NCI-H1092 treated with DMSO at 0.1 percent for 48 hours (cell line): ENCODE measurements at places on chromosomes 5 and 9.

DNA sequence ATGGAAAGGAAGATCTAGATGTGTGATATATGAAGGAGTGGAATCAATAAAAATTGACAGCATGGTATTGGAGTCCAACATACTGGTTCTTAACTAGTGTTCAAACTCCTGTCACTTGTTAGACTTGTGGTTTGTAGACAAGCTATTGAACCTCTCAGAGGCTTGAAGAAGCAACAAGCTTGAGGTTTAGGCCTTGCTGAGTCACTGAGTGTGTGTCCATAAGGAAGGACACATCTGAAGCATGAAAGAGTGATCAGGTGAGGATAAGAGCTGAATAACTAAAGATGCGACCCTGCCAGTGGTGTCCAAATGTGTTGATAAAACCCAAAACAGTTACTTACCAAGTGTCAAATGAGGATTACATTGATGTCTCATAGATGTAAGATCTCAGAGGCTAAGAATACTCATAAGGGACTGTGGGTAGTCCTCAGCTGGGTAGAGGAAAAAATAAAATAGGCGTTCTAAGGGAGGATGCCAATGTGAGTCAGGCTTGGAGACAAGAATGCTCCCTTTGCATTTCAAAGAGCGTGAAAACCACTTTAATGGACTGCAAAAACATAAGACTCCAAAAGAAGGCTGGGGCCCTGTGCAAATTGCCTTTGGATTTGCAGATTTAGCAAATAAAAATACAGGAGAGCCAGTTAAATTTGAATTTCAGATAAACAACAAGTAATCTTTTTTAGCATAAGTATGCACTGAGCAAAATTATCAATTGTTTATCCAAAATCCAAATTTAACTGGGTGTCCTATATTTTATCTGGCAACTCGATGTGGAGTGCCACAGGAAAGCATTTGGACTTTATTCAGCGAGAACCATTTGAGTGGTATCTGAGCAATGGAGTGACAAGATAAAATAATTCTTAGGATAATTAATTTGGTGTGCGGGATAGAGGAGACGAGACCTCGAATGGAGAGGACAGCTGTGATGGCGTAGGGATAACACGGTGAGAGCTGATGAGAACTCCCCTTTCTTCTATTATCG, 757.3 kb upstream of the WWC1 start:
- no peak for DNase-seq

- DNase-seq = no peak
Observed at GRCh38 chr9:108668191-108668937, 187.4 kb downstream of the ACTL7B start.

DNA sequence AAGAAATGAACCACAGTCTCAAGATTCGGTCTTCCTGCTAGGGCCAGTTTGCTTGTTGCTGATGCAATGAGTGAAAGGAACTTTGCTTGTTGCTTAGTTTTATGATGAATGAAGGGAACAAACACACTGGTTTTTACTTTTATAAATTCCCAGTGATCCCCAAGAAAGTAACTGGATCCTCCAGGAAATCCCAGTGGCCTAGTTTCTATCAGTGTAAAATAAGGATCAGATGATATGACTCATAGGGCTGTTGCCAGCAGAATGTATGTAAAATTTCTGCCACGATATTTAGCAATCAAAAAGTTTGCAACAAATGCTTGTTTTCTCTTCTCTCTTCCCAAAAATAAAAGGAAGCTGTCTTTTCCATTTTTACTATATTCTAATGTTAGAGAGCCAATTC, 160.1 kb upstream of the CDKN2B start:
- DNase-seq = no peak

GRCh38 chr9:7320841-7321240, 478.7 kb downstream of the DMAC1 start:
- DNase-seq = no peak

DNA sequence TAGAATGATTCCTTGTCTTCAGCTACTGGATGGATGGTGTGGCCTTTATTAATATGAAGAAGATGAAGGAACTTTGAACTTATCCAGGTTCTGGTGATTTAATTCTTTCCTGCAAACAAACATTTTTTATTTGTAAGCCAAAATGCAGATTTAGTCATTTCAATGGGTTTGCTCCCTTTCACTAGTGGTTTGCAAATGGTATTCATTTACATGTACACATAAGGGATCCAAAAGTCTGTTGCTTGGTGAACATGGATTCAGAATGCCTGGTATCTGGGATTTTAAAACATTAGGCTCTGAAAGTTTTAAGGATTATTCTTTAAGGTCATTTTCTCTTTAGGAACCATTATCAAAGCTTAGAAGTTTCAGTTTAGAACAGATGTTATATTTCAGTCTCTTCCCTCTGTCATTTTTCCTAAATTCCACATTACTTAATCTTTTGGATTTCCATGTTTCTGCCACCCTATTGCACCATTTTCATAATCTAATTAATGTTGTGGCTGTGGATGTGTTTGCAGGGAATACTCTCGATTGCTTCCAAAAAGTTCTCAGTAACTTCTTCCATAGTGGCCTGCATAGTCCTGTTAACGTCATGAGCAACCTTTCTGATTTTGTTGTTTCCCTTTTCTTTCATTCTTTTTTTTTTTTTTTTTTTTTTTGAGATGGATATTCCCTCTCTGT, 10.1 kb downstream of the TTC1 start:
- DNase-seq = no peak

DNA sequence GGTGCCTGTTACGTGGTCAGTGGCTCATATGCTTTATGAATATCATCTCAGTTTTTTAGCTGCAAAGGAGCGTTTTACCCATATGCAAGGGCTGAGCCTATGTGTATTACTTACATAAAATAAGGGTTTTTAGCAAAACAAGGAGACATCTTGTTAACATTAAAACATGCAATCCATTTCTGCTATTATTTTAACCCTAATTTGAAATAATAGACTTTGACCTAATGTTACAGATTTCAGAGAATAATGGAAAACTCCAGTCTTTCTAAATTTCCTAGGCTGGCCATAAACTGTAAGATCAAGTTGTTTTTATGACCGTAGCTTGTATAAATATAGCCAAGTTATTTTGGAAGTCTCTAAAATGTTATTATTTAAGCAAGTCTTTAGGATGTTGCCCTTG, 121.1 kb upstream of the SEMA6A start:
- DNase-seq = no peak

DNA sequence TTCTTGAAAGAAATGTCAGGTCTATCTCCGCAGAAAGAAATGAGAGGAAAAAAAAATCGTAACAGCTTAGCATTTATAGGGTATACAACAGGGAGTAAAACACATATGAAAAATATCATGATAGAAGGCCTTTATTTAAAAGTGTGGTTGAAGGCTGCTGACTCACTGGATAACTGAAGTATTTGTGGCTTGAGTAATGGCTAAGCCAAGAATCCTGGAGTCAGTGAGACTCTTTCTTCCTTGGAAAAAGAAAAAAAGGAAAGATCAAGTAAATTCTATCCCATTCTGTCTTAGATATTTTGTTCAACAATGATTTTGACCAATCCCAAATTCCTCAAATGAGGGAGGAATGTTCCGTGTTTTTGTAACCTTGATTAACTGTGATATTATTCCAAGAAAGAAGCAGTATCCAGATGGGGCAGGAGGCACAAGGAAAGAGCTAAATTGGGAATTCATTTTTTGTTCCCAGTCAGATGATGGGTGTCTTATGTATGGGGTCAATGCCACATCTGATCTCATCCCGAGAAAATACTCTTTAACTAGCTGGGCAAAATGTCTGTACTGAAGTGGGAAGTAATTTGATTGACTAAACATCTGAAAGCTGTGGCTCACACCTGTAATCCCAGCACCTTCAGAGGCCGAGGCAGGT, 64.3 kb upstream of the MYO10 start:
- no peak for DNase-seq

DNA sequence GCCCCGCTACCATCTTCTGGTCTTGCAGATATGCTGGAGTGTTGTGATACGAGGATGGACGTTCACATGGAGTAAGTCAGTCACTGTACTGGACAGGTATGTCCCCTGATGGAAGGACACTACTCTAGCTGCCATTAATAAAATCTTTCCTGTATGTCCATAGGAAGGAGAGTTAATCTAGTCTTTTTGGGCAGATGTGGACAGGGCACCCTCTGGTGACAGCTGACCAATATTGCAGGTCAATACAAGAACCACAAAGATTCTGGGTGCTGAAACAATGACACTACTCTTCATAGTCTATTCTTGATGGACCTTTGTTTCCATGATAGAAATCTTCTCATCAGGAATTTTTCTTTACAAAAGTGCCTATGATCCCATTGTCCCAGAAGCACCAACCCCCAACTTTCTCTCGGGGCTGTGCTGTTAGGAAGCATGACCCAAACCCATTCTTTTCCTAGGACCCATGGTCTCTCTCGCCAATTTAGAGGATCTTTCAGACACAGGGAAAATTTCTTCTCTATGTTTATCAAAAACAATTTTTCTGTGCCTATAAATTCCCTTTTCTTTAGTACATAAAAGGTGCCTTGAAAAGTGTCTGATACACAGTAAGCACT, 376.9 kb downstream of the DTWD2 start:
- DNase-seq = no peak

GRCh38 chr9:81601639-81602623, 87.4 kb downstream of the TLE1 start:
- DNase-seq = no peak

- DNase-seq = peak; percentile 82
Observed at GRCh38 chr9:106621313-106622163, 241.4 kb upstream of the ZNF462 start.

GRCh38 chr9:2964470-2964869, 120.6 kb upstream of the PUM3 start:
- no peak for DNase-seq

DNA sequence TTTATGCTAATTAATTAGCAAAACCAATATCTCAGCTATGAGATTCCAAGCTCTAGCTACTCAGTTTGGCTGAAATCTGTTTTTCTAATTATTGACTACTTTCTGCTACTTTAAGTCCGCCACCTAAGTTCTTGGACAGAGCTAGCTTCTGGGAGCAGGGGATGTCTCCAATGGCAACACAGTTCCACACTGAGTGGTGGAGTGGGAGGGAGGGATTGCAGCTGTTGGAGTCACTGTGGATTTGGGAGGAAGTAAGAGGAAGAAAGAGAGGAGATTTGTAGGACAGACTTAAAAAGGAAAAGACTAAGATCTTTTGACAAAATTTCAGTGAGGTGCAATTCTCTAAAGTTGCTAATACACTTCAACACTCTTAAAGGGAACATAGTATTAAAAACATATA, 450.8 kb downstream of the NFIB start:
- DNase-seq = no peak

- DNase-seq = no peak
Observed at GRCh38 chr5:135072387-135073281, 38.6 kb upstream of the PITX1 start.

GRCh38 chr9:88875400-88876120, 115.7 kb upstream of the S1PR3 start:
- no peak for DNase-seq

GRCh38 chr9:135077497-135078200, 9.8 kb upstream of the OLFM1 start:
- DNase-seq = no peak

DNA sequence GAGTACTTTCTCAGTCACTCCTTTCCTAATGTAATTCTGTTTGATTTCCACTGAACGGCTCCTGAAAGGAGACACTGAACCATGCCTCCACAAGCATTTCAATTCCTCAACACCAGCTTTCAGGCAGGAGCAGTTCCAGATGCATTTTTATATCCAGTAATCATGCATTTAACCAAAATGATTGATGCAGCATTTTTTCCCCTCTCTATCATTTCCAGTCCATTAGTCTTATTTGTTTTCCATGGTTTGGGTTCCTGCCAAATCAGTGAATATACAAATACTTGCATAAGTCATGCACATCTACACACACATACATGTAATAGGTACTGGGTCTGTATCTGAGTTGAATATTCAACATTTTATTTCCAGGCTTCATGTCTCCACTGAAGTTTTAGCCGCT, 122.7 kb downstream of the GRIA1 start:
- DNase-seq = no peak
